ENCODE measurements at places on chromosomes 7 and 10.

- no peak for DNase-seq
These were observed 195.9 kb downstream of the DIP2C start for GRCh38 chr10:493391-494148.

DNA sequence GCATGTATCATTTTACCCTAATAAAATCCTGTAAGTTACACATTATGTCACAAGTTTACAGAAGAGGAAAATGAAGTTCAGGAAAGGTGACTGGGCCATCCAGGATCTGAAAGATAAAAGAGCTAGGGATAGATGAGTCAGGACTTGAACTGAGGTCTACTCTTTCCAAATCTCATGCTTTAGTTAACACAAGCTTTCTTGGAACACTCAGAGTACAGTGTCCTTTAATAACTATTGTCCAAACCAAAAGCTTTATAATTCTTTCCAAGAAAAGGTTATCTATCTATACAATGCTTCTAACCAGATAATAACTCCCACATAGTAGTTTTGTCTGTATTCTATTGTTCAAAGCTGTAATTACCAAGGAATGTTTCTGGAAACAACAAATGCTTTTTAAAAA, 164.6 kb downstream of the LRRN3 start:
- DNase-seq, result no peak

DNA sequence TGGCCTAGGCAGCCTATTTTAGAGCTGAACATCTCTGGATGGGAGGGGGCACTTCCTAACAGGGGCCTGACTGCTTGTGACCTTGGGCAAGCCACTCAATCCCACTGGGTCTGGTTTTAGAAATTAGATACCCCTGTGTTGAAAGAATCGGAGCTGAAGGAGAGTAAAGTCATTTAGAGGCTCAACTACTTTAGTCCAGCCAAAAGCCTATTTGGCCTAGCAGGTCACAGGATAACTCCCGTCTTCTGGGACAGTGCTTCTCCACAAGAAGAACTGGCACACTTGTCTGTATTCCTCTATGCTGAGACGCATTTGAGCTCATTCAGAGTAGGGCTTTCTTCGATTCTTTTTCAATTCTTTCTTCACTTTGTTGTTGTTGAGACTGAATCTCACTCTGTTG, 224.2 kb downstream of the CHCHD3 start:
- no peak for DNase-seq

DNA sequence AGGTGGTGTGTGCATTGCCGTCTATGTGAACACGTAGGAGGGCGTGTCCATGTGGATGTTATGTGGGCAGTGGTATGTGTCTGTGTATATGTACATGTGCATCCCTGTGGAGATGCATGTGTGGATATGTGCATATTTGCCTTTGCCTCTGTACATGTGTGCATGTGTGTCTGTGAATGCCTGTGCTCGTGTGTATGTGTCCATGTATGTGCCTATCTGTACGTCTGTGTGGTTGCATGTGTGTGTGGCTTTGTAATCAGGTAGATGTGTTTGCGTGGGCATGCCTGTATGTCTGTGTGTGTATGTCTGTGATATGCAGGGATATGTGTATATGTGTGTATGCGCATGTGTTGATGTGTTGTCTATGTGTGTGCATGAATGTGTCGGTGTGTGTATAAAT, 19.7 kb downstream of the ADCY1 start:
- no peak for DNase-seq

DNA sequence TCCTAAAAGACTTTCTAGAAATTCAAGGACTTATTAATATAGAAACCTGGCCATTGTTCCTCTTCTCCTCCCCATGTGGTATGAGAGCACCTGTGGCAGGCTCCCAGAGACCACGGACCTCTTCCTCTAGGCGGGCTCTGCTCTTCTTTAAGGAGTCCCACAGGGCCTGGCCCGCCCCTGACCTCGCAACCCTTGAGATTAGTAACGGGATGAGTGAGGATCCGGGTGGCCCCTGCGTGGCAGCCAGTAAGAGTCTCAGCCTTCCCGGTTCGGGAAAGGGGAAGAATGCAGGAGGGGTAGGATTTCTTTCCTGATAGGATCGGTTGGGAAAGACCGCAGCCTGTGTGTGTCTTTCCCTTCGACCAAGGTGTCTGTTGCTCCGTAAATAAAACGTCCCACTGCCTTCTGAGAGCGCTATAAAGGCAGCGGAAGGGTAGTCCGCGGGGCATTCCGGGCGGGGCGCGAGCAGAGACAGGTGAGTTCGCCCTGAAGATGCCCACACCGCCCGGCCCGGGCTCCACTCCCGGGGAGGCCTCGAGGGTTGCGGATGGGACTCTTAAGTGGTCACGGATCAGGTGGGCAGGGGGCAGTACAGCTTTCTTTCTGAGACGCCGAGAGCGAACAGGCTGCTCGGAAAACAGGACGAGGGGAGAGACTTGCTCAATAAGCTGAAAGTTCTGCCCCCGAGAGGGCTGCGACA, at the start of gene SLC26A4:
SLC26A4 (plus strand) TSS at position 448 of the 700 bp plus-strand sequence. CDS start 814 bp downstream, outside the sequence.
- no peak for DNase-seq

GRCh38 chr10:1744524-1744923, 7.2 kb upstream of the ADARB2 start:
- DNase-seq, result no peak

- no peak for DNase-seq
These were observed 11.2 kb upstream of the SEM1 start for GRCh38 chr7:96720843-96721242.

DNA sequence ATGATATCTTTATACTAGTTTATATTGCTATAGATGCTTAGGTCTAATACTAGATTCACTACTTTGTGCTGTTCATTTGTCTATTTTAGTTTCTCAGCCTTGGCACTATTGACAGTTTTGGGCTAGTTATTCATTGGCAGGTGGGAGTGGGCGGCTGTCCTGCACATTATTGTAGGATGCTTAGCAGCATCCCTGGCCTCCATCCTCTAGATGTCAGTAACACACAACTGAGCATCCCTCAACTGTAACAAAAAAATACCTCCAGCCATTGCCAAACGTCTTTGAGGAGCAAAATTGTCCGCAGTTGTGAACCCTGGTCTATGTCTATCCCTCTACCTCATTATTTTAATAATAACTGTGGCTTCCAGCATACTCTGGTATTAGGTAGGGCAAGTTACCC, 34.4 kb upstream of the PNLIP start:
- DNase-seq, result no peak

All from WERI-Rb-1 (cell line).